ENCODE measurements at places on chromosomes 5 and 9.

DNA sequence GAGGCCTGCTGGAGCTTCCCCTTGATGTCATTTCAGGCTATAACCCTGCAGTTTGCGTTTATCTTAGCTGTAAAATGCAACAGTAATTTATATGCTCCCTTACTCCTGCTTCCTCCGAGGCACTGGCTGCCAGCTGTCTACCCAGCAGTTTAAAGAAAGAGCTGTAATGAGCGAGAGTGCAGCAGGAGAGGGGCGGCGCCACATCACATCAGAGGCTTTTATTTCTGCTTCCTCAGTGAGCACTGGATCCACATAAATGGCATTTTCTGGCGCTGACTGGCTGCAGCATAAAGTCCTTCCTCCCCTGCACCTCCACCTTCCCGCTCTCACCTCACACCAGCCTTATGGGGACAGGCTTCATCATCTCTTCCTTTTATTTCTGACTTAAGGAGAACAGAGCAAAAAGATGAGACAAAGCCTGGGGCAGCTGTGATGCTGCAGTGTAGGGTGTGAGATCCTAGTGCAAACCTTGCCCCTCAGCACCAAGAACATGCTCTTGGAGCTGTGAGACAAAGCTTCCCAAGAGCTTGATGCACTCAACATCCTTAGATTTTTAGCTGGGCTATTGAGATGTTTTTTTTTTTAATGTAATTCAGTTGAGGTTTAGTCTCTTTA, 829.6 kb upstream of the ZNF608 start:
- DNase-seq: no peak

DNA sequence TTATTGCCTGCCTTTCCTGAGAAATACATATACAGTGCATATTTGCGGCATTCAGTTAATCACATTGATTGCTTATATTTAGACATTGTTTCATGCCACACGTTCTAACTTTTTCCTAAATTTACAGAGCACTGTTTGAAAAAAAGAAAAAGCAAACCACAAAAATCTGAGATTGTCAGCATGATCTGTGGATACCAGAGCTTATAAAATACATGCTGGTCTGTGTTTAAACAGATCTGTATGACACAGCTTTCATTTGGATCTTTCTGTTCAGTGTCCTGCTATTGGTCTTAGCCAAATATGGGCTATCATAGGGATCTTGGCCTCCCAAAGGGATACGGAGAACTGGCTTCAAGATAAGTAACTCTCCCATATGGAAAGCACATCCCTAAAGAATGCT, 20.2 kb downstream of the ALDH1A1 start:
- no peak for DNase-seq

DNA sequence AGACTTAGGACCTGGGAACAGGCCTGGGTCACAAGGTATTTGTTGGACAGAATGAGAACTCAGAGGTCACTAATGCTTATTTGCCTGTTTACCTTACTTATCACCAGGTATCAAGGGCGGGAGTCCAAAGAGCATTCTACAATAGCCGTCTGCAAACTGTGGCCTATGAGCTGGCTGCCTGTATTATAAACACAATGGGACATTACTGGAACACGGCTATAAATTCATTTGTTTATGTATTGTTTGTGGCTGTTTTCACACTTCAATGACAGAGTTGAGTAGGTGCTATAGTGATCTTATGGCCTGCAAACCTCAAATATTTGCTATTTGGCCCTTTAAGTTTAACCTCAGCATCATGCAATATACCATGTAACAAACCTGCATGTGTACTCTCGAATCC, 76.6 kb upstream of the ASTN2 start:
- DNase-seq: no peak

- no peak for DNase-seq
These were observed 127.8 kb upstream of the FBN2 start for GRCh38 chr5:128665747-128666355.

DNA sequence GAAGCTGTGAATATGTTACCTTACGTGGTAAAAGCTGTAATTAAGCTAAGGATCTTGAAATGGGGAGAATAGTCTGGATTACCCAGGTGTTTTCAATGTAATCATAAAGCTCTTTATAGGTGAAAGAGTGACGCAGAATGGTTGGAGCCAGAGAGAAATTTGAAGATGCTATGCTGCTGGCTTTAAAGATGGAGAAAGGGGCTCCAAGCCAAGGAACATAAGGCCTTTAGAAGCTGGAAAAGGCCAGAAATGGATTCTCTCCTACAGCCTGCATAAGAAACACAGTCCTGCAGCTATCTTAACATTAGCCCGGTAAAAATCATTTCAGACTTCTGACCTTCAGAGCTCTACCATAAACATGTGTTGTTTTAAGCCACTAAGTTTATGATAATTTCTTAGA, 243.3 kb upstream of the VLDLR start:
- no peak for DNase-seq

- DNase-seq: no peak
These were observed 9.7 kb downstream of the TIGD6 start for GRCh38 chr5:149990518-149991376.

GRCh38 chr5:2453781-2454180, 297.7 kb downstream of the IRX2 start:
- no peak for DNase-seq

DNA sequence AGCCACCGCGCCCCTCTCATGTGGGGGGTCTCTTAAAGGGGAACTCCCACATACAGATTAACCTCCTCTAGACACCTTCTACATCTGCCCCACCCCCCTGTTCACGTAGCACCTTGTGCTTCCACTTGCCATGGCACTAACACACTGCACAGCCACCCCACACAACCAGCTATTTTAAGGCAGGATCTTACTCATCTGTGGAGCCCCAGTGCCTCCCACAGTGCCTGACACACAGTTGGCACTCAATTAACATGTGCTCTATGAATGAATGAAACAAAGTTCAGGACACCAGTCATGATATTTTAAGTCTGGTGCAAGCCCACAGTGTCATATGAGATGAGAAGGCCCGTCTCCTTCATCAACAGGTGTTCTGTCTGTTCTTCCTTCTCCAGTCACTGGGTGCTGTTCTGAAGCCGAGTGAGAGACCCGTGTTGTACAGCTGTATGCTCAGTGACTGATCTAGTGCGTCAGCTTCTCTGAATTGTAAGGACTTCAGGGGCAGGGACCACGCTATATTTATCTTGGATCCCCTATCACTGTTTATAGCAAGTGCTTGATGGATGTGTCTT, 149.1 kb downstream of the TLE1 start:
- no peak for DNase-seq

- no peak for DNase-seq
These were observed 254 bp downstream of the STRBP start for GRCh38 chr9:123268199-123268464.

- peak; percentile 53 for DNase-seq
These were observed 2.9 kb downstream of the NR4A3 start for GRCh38 chr9:99824378-99825171.

GRCh38 chr5:109316634-109317033, 93.1 kb downstream of the PJA2 start:
- DNase-seq: no peak

- DNase-seq: peak; percentile 66
These were observed 182.2 kb upstream of the ANKRD55 start for GRCh38 chr5:56415356-56415765.

DNA sequence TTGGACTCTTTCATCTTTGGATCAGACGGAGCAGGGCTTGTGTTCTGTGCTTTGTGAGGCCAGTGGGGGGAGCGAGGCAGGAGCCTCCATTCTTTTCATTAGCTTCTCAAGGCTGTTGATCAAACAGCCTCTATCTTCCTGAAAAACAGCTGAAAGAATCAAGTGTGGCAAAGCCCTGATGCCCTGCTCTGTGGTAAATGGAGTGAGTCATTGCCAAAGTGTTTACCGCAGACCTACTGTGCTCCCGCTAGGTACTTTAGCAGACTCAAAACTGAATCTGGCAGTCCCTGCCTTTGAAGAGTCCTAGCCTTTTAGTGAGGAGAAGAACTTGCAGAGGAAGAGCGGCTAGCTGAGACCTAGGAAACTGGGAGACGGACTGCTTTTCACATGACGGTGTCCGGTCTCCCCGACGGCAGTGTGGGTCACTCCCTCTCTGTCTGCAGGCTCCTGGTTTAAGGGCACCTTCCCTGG, 3.3 kb downstream of the ANKRD33B start:
- DNase-seq: no peak

GRCh38 chr9:95429948-95430620, 86.7 kb downstream of the PTCH1 start:
- no peak for DNase-seq

DNA sequence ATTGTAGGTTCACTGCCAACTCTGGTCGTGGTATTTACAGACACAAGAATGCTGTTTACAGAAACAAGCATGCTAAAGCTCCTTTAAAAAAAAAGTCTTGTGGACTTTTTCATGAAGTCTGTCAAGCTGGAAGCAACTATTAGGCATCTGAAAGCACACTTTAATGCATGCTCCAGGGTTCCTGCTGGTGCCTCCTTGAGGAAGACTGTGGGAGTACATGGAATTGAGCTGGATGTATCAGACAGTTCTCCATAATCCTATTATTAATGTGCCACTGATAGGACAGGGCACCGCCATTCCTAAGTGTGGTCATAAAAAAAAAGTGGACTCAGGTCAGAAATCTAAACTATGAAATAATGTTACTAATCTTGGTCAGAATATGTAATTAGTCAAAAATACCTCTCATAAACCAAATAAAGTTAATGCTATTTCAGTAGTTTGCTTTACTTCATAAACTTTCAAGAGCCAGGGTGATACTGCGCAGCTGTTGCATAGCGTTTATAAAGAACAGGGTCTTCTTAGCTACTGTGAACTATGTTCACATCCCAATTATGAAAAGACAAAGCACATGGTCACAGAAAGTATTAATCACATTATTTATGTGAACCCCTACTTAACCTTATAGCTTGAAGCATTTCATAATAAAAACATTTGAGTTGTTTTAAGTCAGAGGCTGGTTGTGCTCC, 390.8 kb upstream of the PTGER4 start:
- DNase-seq: no peak

- DNase-seq: no peak
These were observed 42.5 kb upstream of the PHF2 start for GRCh38 chr9:93533863-93534262.

GRCh38 chr5:39080597-39081204, 6.5 kb upstream of the RICTOR start:
- DNase-seq: peak; percentile 59

GRCh38 chr5:81849770-81850367, 99.0 kb upstream of the SSBP2 start:
- DNase-seq: no peak

- peak; percentile 74 for DNase-seq
These were observed 120.3 kb upstream of the SPATA31C2 start for GRCh38 chr9:88258601-88259000.

GRCh38 chr9:33785914-33786313, 9.4 kb upstream of the PRSS3 start:
- no peak for DNase-seq

DNA sequence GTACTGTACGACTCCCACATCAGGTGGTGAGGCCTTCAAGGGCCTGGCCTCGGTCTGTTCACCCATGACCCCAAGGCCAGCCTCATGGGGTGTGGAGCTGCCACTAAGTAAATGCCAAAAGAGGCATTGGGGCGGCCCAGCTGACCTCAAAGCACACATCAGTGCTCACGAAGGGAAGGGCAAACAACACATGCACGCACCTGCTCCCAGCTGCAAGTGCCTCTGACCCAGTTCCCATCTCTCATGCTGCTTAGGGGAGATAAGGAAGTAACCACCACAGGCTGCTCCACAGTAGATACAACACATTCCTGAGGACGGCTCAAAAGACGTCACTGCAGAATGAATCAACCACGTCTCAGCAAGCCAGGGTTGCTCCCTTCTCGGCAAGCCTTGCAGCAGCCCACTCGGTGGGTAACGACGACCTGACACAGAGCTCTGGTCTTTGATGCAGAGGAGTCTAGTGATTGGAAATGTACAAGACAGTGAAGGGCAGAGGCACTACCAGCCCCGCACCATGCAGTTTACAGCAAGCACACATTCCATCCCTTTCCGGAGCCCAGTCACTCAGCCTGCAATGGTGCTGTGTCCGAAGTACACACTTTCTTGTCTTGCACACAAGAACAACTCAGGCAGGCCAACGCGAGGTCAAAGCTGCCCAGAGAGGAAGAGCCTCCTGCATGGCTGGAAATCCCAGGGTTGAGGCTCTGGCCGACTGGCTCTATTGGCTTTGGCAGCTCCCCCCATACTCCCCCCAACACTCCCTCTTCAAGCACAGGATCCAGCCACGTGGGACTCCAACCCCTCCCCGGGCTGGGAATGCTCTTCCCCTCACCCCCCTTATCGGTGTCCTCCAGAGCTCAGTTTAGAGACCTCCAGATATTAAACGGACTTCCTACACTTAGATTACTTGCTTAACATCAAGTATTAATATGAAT, 31.8 kb downstream of the FABP6 start:
- DNase-seq: no peak

- DNase-seq: no peak
These were observed 9.4 kb downstream of the PAM start for GRCh38 chr5:102764381-102765004.

Measured in Right ventricle myocardium inferior (tissue), 1 donor.